ENCODE measurements at places on chromosomes 6 and 20.

DNA sequence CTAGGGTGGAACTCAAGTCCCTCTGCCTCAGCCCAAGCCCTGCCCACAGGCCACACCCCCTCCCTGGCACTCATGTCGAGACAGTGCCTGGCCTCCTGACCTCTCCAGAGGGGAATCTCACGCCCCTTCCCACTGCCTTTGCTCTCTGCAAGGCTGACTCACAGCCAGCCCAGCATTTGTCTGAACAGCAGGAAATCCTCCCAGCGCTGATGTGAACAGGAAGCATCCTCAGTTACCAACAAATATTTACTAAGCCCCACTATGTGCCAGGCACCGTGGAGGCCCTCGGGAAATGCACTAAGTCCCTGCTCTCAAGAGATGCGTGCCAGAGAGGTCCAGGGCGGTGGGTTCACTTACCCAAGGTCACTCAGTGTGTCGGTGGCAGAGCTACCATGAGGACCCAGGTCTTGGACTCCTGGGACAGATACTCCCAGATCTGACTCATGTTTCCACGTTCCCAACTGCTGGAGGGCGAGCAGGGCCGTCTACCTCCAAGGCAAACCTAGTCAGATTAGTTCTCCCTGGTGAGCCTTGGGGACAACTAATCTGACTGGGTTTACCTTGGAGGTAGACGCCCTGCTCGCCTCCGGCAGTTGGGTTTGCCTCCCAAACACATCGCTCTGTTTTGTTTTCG, 7.8 kb downstream of the ADA start:
- no peaks in the 10 kb centered on the region for H3K27me3 ChIP-seq
- no peak overlapping the region for H3K4me3 ChIP-seq
- DNase-seq, result no peak
- peaks cover 24% of the 10 kb centered on the region for H3K4me1 ChIP-seq

- H3K27me3 ChIP-seq, result no peaks in the 10 kb centered on the region
- peaks cover 15% of the 10 kb centered on the region for H3K36me3 ChIP-seq
- peak within 1 kb of the TSS; percentile 10 for H3K4me3 ChIP-seq
- H3K27ac ChIP-seq, result no peak within 1 kb of the TSS
Observed at GRCh38 chr20:11917663-11918062, at the start of gene BTBD3. Gene BTBD3 (plus strand): TSS chr20:11917893. CDS start chr20:11918276, 383 bp downstream.

GRCh38 chr6:2651961-2652360, 98.8 kb downstream of the MYLK4 start:
- H3K27ac ChIP-seq, result no peak overlapping the region
- no peak overlapping the region for H3K4me3 ChIP-seq
- no peaks in the 10 kb centered on the region for H3K27me3 ChIP-seq
- no peaks in the 10 kb centered on the region for H3K4me1 ChIP-seq

- H3K27ac ChIP-seq, result no peak overlapping the region
- DNase-seq, result no peak
- no peak overlapping the region for H3K4me3 ChIP-seq
- peaks cover 15% of the 10 kb centered on the region for H3K4me1 ChIP-seq
- H3K36me3 ChIP-seq, result no peaks in the 10 kb centered on the region
- H3K27me3 ChIP-seq, result no peaks in the 10 kb centered on the region
Observed at GRCh38 chr6:26478985-26479278, 21.2 kb upstream of the BTN1A1 start.

DNA sequence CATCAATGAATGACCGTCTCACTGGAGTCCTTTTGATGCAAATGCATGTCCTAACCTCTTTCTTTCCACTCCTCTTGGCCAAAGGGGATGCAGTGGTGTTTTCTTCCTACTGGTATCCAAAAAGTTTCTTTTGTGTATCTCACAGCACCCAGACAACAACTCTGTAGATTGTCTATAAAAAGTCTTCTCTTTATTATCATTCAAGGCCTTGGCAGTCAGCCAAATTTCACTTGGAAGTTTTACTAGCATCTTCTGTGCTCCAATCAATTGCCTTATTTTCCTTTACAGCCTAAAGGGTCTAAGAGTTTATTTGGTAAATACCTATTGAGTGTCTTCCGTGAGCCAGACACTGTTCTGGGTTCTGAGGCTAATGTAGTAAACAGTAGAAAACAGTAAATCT, 150.2 kb upstream of the RNF217 start:
- no peaks in the 10 kb centered on the region for H3K27me3 ChIP-seq
- H3K4me1 ChIP-seq, result no peaks in the 10 kb centered on the region
- DNase-seq, result no peak
- H3K36me3 ChIP-seq, result no peaks in the 10 kb centered on the region
- no peak overlapping the region for H3K27ac ChIP-seq

- peak overlapping the region; percentile 75 for H3K4me3 ChIP-seq
- no peaks in the 10 kb centered on the region for H3K27me3 ChIP-seq
- H3K4me1 ChIP-seq, result peaks cover 25% of the 10 kb centered on the region
- H3K27ac ChIP-seq, result peak overlapping the region; percentile 81
- peak; percentile 69 for DNase-seq
Observed at GRCh38 chr6:156779206-156780094, 2.3 kb downstream of the ARID1B start.

GRCh38 chr6:87074101-87074621, 20.7 kb downstream of the CGA start:
- no peaks in the 10 kb centered on the region for H3K27me3 ChIP-seq
- no peaks in the 10 kb centered on the region for H3K36me3 ChIP-seq
- no peaks in the 10 kb centered on the region for H3K4me1 ChIP-seq

- no peaks in the 10 kb centered on the region for H3K36me3 ChIP-seq
- H3K4me1 ChIP-seq, result peaks cover 11% of the 10 kb centered on the region
- no peaks in the 10 kb centered on the region for H3K27me3 ChIP-seq
- DNase-seq, result no peak
- no peak overlapping the region for H3K4me3 ChIP-seq
Observed at GRCh38 chr6:47479874-47480273, 2.3 kb downstream of the CD2AP start.

DNA sequence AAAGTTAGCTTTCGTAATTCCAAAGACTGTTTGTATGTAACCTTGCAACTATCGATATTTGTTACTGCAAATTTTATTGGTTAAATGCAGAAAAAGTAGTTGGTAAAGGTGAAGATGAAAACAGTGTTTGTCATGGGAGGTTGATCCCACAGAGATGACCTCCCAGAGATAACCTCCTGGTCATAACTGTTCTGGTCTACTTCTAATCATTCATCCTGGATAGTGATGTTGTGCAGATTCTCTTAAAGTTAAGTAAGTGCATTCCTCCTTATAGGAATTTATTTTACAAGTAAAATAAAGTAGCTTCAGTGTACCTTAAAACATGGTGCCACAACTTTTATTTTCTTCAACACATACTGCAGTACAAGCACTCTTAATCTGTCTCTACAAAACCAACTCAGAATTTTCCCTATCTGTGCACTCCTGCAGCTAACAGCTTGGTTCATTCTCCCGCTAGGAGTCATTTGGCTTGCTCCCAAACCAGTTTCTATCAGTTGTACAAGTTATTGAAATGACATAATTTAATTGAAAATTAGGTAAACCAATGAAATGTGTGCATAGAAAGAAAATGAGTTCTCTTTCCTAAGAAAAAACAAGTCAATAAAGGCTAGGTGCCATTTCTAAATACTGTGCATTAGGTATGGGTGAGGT, 19.2 kb downstream of the METTL24 start:
- H3K36me3 ChIP-seq, result no peaks in the 10 kb centered on the region
- no peak for DNase-seq
- peaks cover 4% of the 10 kb centered on the region for H3K4me1 ChIP-seq
- H3K27me3 ChIP-seq, result no peaks in the 10 kb centered on the region
- no peak overlapping the region for H3K4me3 ChIP-seq

- H3K27me3 ChIP-seq, result no peaks in the 10 kb centered on the region
- H3K27ac ChIP-seq, result no peak overlapping the region
- no peaks in the 10 kb centered on the region for H3K4me1 ChIP-seq
- no peak for DNase-seq
Observed at GRCh38 chr20:25459916-25460535, 52.6 kb downstream of the GINS1 start.
